ENCODE measurements at places on chromosomes 6 and 20. TPM values are rescaled to one million over a fixed set of nuclear protein-coding genes. Genes with fewer than 3 reads are reported as not detected.

KCNK5 gene
- not detected for total RNA-seq

BPIFA1 gene
- not detected for total RNA-seq

ABHD16A gene
- total RNA-seq: 48.6 TPM

BMP6 gene
- total RNA-seq: 4.6 TPM

BHLHE23 gene
- not detected for total RNA-seq

HRH3 gene
- total RNA-seq: not detected

PSORS1C1 gene
- 1.3 TPM for total RNA-seq

HS3ST5 gene
- total RNA-seq: not detected

DCDC2 gene
- 0.14 TPM for total RNA-seq

MYMX gene
- total RNA-seq: not detected

CENPB gene
- total RNA-seq: 105 TPM

C20orf96 gene
- total RNA-seq: 3.4 TPM

ADGRG6 gene
- 35.4 TPM for total RNA-seq

CCR6 gene
- not detected for total RNA-seq

THBS2 gene
- total RNA-seq: 169 TPM

MSH5 gene
- total RNA-seq: 26.8 TPM

TSPO2 gene
- total RNA-seq: not detected

TNFRSF6B gene
- total RNA-seq: 3.9 TPM

NMBR gene
- not detected for total RNA-seq

ATP5F1E gene
- total RNA-seq: 16.6 TPM

MARCKS gene
- 104 TPM for total RNA-seq

SLC52A3 gene
- total RNA-seq: not detected

All from placental pericyte (primary cell).